ENCODE measurements at places on chromosomes 5 and 9.

GRCh38 chr9:124386201-124386600 lies 29.0 kb downstream of the PSMB7 start:
- DNase-seq, result no peak

DNA sequence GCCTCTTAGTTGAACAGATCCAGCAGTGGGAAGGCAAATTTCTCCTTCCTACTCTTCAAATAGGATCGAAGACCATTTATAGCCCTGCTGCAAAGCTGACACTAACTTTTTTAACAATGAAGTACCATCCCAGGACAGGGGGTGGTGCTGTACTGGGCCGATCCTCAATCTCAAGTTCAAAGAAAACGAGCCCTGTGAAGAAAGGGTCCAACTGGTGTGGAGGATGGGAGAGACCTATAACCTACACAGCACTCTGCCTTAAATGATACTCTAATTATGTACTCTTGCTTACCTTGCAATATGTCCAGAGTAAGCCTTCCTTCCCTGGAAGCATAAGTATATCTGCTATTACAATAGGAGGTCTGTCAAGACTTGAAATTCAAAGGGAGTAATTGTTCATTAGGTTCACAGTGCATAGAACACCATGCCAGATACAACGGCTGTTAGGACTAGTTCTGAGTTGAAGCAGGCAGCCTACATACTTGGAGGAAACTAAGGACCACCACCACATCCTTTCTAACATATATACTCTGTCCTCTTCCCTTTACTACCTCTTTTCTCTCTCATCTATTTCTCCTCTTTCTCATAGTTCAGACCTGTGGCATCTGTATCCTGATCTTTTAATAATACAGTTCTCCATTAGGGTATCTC lies 6.2 kb downstream of the ETF1 start:
- no peak for DNase-seq

DNA sequence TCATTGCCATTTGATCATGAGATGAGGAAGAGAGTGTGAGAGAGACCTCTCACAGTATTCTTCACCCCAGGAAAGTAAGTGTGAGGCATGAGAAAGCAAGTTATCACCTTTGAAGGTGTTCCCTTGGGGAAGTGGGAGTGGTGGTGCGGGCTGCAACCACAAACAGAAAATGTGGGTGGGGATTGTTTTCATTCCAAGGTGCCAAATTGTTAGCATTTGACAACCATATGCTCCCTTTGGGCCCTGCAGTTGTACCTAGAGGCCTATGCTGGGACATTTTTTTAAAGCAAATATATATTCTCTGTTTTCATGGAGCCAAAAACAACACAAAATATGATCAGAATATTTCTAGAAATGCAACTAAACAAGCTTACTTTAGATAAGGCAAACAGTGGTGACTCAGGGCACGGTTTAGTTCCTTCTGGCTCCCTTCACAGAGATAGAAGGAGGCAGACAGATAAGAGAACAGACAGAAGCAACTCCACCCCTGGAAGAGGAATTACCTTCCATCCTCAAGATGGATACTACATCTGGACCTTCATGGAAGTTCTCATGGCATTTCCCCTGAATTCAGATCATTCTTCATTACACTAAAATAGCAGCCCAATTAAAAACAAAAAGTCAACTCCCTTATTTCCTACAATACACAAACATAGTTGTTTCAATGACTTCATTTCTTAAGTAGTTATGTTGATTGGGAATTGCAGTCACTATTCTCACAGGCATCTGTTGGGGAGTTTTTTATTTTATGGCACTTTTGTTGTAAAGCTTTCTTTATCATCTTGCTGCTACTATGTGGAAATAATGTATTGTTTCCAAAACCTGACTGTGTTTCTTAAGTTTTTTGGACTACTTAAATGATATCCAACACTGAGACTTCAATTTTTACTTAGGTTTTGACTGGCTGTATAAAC lies 416.6 kb downstream of the PLK2 start:
- no peak for DNase-seq

- no peak for DNase-seq
These were observed 65.3 kb downstream of the KCNN2 start for GRCh38 chr5:114427204-114427603.

DNA sequence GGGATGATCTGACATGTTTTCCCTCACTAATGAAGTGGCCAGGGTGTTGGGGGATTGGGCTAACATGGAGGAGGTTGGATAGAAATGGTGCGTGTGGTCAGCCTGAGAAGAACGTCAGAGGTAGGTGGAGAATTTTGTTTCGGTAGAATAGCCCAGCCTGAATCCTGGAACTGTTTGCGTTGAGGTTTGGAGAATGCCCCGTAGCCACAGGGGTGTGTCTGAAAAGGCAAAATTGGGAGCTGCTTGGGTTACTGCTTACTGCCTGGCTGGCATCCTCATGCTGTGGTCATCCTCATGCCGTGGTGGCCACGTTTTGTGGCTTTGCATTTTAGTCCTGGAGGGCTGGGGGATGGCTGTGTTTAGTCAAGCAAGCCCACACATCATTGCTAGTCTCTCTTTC lies 236.9 kb downstream of the GOLPH3 start:
- DNase-seq, result no peak

- DNase-seq, result no peak
These were observed 11.8 kb upstream of the NADK2 start for GRCh38 chr5:36253575-36253974.

DNA sequence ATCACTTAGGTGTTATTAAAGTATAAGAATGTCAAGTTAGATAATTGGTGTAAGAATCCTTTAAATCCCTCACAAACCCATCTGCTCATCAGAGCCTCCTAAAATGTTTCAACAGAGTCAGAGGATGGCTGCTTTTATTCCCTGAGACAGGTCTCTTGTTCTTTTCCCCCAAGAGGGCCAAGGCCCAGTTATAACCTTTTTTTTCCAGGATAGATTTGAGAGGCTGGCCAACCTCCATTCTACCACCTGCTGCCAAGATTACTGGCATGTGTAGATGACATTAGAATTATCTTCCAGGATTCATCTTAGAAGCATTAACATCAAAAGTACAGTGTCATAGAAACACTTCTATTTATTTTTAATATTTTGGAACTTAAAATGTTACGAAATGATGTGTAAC lies 305.1 kb downstream of the TRPM3 start:
- no peak for DNase-seq

DNA sequence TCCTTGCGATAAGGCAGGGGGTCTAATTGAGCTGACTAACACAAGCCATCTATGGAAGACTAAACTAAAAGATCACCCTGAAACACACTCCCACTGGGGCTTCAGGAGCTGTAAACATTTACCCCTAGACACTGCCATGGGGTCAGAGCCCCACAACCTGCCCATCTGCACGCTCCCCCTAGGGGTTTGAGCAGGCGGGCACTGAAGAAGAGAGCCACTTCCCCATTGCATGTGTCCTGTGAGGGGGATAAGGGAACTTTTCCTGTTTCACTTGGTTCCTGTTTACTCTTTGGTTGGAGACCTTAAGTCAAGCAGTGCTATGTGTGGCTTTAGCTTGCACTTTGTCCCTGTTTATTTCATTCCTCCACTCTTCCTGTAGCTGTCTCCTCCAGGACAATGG lies 1929.5 kb upstream of the CDH9 start:
- DNase-seq, result no peak

- no peak for DNase-seq
These were observed 352.7 kb downstream of the SPOCK1 start for GRCh38 chr5:137146402-137146890.

- DNase-seq, result no peak
These were observed 31.3 kb downstream of the ZFAND5 start for GRCh38 chr9:72333709-72334108.

DNA sequence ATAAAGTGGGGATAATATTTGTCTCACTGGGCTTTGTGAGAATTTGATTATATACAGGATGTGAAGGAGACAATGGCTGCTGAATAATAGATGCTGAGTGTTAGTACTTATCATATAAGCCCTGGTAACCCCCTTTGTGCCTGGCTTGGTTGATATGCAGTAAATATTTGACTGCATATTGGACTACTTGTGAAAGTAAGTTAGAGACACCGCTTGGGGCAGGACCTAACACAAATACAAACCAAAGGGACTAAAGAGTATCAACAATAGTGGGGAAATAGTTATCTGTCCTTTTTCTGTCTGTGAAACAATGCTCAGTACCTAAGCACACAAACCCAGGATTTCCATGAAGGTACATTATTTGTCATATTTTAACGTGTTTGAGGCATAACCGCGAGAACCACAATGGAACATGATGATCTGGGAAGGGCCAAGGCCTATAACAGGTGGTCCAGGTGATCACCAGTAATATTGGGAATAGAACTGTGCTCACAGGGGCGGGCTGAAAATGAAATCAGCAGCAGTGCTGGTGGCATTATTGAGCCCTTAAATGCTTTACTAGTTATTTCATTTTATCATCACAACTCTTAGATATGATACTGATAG lies 138.2 kb upstream of the SMARCA2 start:
- no peak for DNase-seq

GRCh38 chr5:52825826-52826225 lies 38.1 kb downstream of the ITGA1 start:
- DNase-seq, result no peak

GRCh38 chr5:122517091-122517490 lies 205.1 kb downstream of the SNCAIP start:
- no peak for DNase-seq

DNA sequence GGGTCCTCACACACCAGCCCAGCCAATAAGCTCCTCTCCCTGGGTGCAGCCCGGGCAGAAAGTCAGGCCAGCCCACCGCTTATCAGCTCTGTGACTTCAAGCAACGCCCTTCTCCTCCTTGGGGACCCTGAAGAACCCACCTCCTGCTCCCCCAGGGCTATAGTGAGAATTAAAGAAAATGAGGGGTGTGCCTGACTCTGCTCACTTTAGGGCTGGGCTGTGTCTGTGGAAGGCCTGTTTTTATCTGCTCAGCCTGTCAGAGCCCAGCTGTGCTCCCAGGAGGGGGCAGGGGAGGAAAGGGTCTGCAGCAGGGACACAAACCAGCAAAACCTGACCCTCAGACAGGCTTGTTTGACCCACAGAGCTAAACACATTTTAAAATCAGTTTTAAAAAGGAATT lies 3.9 kb downstream of the GPRIN1 start:
- DNase-seq, result no peak

- peak; percentile 28 for DNase-seq
These were observed 263.2 kb downstream of the COX7C start for GRCh38 chr5:86880785-86881492.

- DNase-seq, result no peak
These were observed 37.5 kb downstream of the SPOCK1 start for GRCh38 chr5:137461391-137462264.

- DNase-seq, result no peak
These were observed 45.3 kb upstream of the NKD2 start for GRCh38 chr5:963310-963672.

DNA sequence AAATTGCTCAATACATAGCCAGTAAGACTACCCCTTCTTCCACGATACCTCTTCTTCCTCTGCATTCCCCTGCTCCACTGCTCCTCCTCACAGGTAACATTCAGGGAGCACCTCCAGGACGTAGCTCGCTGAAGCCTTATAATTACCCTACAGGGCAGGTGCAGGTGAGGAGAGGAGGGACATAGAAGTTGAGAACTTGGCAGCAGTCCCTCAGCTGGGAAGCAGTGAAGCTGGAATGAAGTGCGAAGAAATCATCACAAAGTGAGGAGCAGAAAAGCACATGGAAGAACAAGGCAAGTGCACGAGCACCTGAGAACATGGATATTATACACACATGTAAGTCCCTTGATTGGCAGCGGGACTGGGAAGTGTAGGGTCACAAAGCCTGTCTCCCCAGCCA lies 118.2 kb downstream of the HSD17B3 start:
- no peak for DNase-seq

GRCh38 chr5:42225009-42225408 lies 198.2 kb upstream of the GHR start:
- DNase-seq, result no peak

GRCh38 chr9:13439685-13440476 lies 160.4 kb upstream of the MPDZ start:
- DNase-seq, result no peak

GRCh38 chr9:124197177-124198095 lies 60.3 kb upstream of the NEK6 start:
- no peak for DNase-seq

Measured in SK-N-MC (cell line).